Stimulated activated CD4-positive, alpha-beta T cell treated with anti-CD3 and anti-CD28 coated beads, Interleukin-2, amount 100 ng/mL, for 48 hours (primary cell): ENCODE measurements at places on chromosomes 2 and 18.

GRCh38 chr2:225630824-225631533 lies 231.5 kb downstream of the NYAP2 start:
- DNase-seq = no peak

- no peak for DNase-seq
Measured at GRCh38 chr18:63545000-63545399, 2.8 kb downstream of the SERPINB12 start.

DNA sequence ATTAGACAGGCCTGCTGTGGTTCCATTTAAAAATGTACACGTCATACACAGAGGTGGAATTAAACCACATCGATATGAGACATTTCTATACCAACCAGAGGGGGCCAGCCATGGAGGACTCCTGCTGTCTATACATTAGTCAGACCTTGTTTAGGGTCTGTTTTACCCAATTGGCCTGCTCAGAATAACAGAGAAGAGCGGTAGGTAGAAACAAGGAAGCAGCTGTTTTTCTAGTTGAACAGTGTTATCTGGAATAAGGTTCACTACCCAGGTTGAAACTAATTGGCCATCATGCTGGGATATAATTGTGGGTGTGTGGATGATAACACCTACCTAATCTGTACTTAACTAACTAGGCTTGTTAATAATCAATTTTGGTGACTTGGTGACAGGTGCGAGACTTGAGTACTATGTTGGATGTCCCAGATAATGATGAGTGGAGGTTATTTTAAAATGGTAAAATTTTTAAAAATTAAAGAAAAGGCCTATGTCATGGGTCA lies 47.5 kb downstream of the RHBDD1 start:
- no peak for DNase-seq

- DNase-seq = no peak
Measured at GRCh38 chr18:32722279-32722678, 50.5 kb downstream of the KLHL14 start.

DNA sequence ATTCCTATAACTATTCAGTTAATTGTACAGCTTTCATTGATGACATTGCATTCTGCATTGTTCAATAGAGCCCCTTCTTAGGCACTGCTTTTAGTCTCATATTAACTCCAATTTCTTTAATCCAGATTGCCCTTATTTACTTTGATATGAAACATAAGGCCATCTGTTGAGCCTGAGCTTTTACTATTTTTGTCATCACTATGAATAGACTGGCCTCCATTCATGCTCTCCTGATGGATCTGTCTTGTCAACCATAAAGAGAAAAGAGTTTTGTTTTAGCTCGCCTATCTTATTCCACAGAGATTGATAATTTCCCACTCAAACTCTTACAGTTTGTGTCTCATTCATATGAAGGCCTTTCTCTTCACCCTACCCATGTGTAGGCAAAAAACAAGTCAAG lies 159.2 kb upstream of the DTNA start:
- DNase-seq = no peak

- no peak for DNase-seq
Measured at GRCh38 chr18:54161267-54161666, 63.2 kb downstream of the MBD2 start.
